ENCODE measurements at places on chromosomes 12 and 14. TPM values are rescaled to one million over a fixed set of nuclear protein-coding genes. Genes with fewer than 3 reads are reported as not detected.

The RDH12 gene
- not detected for total RNA-seq

The TCL1B gene
- total RNA-seq = not detected

The IRAK3 gene
- 20.9 TPM for total RNA-seq

The AQP5 gene
- total RNA-seq = not detected

The OVCH1 gene
- total RNA-seq = 0.08 TPM
